ENCODE measurements at places on chromosomes 6 and 20.

DNA sequence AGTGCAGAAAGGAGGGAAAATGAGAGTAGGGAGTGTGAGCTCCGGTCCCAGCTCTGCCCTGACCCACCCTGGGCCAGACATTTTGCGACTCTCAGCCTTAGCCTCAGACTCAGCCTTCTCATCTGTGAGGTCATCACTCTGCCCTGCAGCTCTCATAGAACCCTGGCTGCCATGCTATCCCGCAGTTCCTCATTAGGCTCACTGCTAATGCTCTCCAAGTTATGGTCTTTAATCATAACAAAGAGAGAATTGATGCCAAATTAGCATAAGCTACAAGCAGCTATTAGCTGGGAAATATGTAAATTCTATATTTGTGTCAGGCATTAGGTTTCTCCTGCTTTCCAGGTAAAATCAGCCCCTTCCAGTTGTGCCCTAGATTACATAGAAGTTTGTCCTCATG is 46.5 kb upstream of the MLN start:
- DNase-seq: no peak

GRCh38 chr6:67870321-67870720 is 764.8 kb upstream of the ADGRB3 start:
- no peak for DNase-seq

DNA sequence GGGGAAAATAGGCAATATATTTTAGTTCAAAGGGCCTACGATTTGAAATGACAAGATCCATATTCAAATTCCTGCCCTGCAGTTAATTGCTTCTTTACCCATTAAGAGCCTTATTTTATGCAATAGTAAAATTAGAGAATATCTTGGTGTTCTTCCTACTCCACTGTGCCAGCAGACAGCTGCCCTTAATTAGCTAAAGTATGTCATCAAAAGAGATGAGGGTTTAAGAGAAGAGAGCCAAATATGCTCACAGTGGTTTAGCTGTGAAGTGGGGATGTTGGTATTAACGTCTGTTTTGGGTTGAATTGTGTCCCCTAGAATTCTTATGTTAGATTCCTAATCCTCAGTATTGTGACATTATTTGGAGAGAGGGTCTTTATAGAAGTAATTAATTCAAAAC is 148.1 kb downstream of the MOXD1 start:
- no peak for DNase-seq

DNA sequence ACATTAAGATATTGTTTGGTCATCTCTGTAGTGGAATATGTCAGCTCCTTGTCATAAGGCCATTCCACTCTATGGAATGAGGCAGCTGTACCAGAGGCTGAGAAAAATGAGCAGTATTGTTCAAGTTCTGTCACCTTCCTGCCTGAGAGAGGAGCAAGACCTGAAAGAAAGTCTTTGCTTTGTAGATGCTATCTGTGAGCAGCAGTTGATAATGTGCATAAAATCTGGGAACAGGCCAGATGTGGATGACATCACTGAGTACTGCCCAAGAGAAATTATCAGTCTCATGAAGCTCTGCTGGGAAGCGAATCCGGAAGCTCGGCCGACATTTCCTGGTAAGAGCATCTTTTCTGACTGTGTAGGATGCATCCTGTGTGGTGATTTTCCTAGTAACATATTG is 16.8 kb downstream of the RIPK1 start:
- DNase-seq: no peak

GRCh38 chr20:59939879-59940128 is 301 bp downstream of the PPP1R3D start:
- DNase-seq: no peak

- no peak for DNase-seq
These were observed 162.3 kb downstream of the UTRN start for GRCh38 chr6:144447472-144447871.

- no peak for DNase-seq
These were observed 102.6 kb downstream of the COL21A1 start for GRCh38 chr6:56144538-56145324.

- no peak for DNase-seq
These were observed 40.4 kb upstream of the TMEM170B start for GRCh38 chr6:11497107-11497506.

Measured in central memory CD4-positive, alpha-beta T cell (primary cell).